Airway epithelial cell (primary cell): ENCODE measurements at places on chromosomes 12 and 14. TPM values are rescaled to one million over a fixed set of nuclear protein-coding genes. Genes with fewer than 3 reads are reported as not detected.

The ACVRL1 gene
- total RNA-seq: 0.35 TPM in 1 of 2 replicates, not detected in the other

The SRRM4 gene
- total RNA-seq: not detected in 2 replicates

The CCDC59 gene
- 63.5 and 66.9 TPM in 2 replicates for total RNA-seq

The INTS13 gene
- total RNA-seq: 43.8 and 48.6 TPM in 2 replicates

The LRIG3 gene
- total RNA-seq: 57.9 and 66.9 TPM in 2 replicates

The KRT2 gene
- 0.28 TPM in 1 of 2 replicates, not detected in the other for total RNA-seq

The KLRF1 gene
- not detected in 2 replicates for total RNA-seq

The PAX9 gene
- total RNA-seq: 12.0 and 20.9 TPM in 2 replicates

The CNTN1 gene
- 33.2 and 56.1 TPM in 2 replicates for total RNA-seq

The ANHX gene
- not detected in 2 replicates for total RNA-seq

The C12orf60 gene
- 1.2 and 2.3 TPM in 2 replicates for total RNA-seq

The HOTAIR gene
- not detected in 2 replicates for total RNA-seq

The AP4S1 gene
- 9.0 and 12.1 TPM in 2 replicates for total RNA-seq

The C12orf50 gene
- total RNA-seq: not detected in 2 replicates

The CLECL1 gene
- total RNA-seq: not detected in 2 replicates

The SERPINA12 gene
- total RNA-seq: not detected in 2 replicates

The DNAJC22 gene
- 0.35 and 0.84 TPM in 2 replicates for total RNA-seq

The ZNF705A gene
- not detected in 2 replicates for total RNA-seq

The SYT1 gene
- 0.05 and 0.49 TPM in 2 replicates for total RNA-seq

The NANOG gene
- total RNA-seq: under 0.01 TPM in 1 of 2 replicates, not detected in the other

The INSM2 gene
- not detected in 2 replicates for total RNA-seq

The TPH2 gene
- total RNA-seq: not detected in 2 replicates

The DHRS4L2 gene
- 10.0 and 14.7 TPM in 2 replicates for total RNA-seq

The TAS2R9 gene
- not detected in 2 replicates for total RNA-seq

The ASCL1 gene
- total RNA-seq: not detected in 2 replicates

The AGAP2 gene
- 0.14 and 0.56 TPM in 2 replicates for total RNA-seq

The OR4Q2 gene
- not detected in 2 replicates for total RNA-seq

The ANG gene
- 1.5 and 5.4 TPM in 2 replicates for total RNA-seq

The SLC7A7 gene
- 1.3 TPM in 1 of 2 replicates, not detected in the other for total RNA-seq

The KRT3 gene
- not detected in 2 replicates for total RNA-seq

The SLC25A47 gene
- total RNA-seq: not detected in 2 replicates

The DPPA3 gene
- not detected in 2 replicates for total RNA-seq

The KLRG1 gene
- total RNA-seq: 0.28 TPM in 1 of 2 replicates, not detected in the other

The ABCC9 gene
- 0.05 and 0.35 TPM in 2 replicates for total RNA-seq

The PIWIL1 gene
- total RNA-seq: 0.07 TPM in 1 of 2 replicates, not detected in the other

The ATP23 gene
- total RNA-seq: 11.3 and 23.7 TPM in 2 replicates

The CCDC184 gene
- total RNA-seq: 0.05 TPM in 1 of 2 replicates, not detected in the other

The PA2G4 gene
- total RNA-seq: 322 and 323 TPM in 2 replicates

The CEP128 gene
- total RNA-seq: 2.7 and 4.9 TPM in 2 replicates

The KIF5A gene
- 0.14 and 0.21 TPM in 2 replicates for total RNA-seq

The PYGL gene
- 115 and 149 TPM in 2 replicates for total RNA-seq

The NPFF gene
- total RNA-seq: not detected in 2 replicates

The LAG3 gene
- 0.14 TPM in 1 of 2 replicates, not detected in the other for total RNA-seq

The STON2 gene
- 99.8 and 107 TPM in 2 replicates for total RNA-seq
